IMR-90 (cell line): ENCODE measurements at places on chromosomes 5 and 9.

DNA sequence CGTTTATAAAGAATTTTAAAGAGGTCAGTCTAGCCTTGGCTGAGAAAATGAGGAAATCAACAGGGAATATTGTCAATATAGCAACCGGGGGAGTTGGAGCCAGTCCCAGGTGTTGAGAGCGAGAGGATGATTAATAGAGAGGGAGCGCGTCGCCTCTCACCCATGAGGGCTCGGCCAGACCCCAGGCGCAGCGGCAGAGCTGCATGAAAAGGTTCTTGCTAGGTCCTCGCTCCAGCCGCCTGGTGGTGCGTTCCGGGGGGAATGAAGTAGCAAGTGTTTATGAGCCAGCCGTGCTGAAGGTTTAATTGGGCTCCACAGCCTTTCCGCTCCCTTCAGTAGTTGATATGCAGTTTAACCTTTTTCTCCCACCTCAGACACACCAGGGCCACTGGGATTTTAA lies 167.3 kb upstream of the IRX1 start:
- no peak for DNase-seq

DNA sequence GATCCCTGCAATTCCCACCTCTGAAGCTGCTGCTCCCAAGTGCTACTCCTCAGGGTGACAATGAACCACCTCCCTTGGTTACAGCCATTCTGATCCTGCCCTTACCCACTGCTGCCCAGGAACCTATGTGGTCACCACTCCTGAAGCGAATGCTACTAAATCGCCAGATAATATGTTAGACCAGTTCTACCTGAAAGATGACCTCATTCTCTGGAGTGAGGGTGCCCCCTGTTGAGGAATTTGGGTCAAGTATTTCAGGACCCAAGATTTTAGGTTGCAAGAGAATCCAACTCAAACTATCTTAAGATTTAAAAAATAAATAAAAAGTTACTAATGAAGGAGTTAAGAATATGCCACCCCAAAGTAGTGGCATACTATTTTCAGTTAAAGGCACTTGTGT lies 5.8 kb upstream of the SNAPC3 start:
- peak; percentile 65 for DNase-seq

- DNase-seq: no peak
Measured at GRCh38 chr9:15509931-15510788, 610 bp downstream of the PSIP1 start.

DNA sequence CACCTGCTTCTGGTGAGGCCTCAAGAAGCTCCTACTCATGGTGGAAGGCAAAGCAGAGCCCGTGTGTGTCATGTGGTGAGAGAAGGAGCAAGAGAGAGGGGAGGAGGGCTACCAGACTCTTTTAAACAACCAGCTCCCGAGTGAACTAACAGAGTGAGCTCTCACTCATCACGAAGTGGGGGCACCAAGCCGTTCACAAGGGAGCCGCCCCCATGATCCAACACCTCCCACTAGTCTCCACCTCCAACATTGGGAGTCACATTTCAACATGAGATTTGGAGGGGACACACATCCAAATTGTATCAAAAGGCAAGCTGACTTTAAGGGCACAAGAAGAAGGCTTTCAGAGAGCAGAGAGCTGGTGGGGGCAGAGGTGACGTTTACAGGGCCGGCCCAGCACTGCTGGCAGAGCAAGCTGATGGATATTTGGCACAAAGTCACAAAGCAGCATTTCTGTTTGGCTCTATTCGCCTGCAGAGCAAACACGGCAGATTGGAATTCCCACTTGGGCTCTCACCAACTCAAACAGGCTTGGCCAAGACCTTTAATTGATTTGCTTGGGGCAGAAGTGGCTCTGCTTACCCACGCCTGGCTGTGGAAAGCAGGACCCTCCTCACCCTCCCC lies 20.0 kb downstream of the PITX1 start:
- peak; percentile 58 for DNase-seq

DNA sequence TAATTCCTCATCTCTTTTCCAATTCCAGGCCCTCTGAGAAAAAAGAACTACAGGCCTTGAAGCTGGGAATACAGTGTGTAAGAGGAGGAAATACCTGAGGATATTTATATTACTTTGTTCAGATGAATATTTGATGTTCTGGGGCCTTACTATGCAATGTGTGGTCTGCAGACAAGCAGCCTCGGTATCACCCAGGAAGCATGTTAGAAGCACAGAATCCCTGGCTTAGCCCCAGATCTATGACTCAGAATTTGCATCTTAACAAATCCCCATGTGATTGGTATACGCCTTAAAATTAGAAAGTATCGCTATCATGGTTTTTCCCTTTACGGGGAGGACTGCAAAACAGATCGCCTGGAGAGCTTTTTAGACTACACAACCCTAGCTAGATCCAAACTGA lies 121.0 kb downstream of the JAKMIP2 start:
- no peak for DNase-seq
